ENCODE measurements at places on chromosomes 1 and 21. TPM values are rescaled to one million over a fixed set of nuclear protein-coding genes. Genes with fewer than 3 reads are reported as not detected.

H6PD gene
- 7.8 TPM for total RNA-seq

- no peak for DNase-seq
Measured at GRCh38 chr1:100391675-100392074, 39.4 kb downstream of the CDC14A start.

FASLG gene
- not detected for total RNA-seq

FAM163A gene
- total RNA-seq: 0.07 TPM

GRCh38 chr1:234585330-234586055, 24.5 kb downstream of the IRF2BP2 start:
- DNase-seq: no peak

OLFML2B gene
- total RNA-seq: 6.5 TPM

- no peak for DNase-seq
Measured at GRCh38 chr1:114104949-114105348, 48.7 kb downstream of the SYT6 start.

GJB5 gene
- total RNA-seq: 0.55 TPM

DNA sequence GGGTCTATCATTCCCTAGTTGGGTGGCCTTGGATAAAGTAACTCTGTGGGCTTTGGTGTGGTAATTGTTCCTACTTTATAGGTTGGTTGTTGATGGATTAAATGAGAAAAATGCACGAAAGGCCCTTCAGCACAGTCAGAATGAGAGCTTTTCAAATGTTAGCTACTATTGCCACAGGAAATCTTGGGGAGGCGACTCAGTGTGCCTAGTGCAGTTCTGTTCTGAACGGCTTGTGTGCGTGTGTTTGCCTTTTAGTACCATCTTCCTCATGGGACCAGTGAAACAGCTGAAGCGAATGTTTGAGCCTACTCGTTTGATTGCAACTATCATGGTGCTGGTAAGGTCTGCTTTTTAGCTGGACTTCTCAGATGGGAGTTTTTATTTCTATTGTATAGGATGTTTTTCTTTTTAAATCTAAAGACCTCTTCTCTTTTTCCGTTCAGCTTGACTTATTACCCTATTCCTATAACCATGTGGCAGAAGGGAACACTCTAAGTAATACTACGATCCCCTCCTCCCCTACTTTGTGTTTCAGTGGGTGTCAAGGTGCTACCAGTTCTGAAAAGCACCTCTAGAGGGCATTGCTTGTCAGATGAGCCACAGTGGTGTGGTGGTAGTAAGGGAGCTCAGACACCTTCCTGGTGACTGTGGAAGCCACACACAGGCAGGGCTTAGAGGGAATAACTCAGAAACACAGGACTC, 9.2 kb downstream of the SFT2D2 start:
- peak; percentile 43 for DNase-seq

CASQ1 gene
- total RNA-seq: 0.48 TPM

IFI44L gene
- total RNA-seq: 0.53 TPM

BEST4 gene
- total RNA-seq: 1.7 TPM

DNA sequence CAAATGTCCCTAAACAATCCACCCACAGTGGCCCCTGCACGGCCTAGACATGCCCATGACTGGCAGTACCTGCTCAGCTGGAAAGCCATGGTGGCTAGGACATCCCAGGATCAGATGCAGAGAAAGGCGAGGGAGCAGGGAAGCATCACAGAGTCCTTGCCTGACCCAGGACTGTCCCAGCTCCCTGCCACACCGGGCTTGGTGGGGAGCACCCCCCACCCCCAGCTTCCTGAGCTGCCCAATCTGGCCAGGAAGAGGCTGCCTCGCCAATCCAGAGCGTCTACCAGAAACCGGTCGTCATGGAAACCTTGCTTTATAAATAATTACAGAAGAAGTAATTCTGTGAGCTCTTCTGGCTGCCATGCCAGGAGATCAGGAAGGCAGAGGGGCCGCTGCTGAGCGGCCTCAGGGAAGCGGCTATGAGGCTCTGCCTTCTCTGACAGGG, 34.8 kb downstream of the ACOT7 start:
- no peak for DNase-seq

- DNase-seq: no peak
Measured at GRCh38 chr1:109213345-109213823, 334 bp upstream of the SARS1 start.

TNFRSF1B gene
- 2.1 TPM for total RNA-seq

PERM1 gene
- not detected for total RNA-seq

DNA sequence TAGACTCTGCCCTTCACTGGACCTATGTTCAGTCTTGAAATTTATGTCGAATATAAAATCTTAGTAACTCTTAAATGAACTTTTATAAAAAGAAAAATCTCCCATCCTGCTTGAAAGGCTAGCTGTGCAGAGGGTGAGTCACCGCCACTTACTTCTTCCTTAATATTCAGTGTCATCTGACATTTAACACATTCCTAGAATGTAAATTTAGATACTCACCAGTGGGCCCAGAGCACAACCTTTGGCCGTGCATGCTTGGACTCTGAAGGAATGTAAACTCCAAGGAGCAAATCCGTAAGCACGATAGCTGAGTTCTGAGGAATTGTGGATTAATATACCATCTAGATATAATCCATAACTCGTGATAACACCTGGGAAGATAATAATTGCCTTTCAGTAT, 403.3 kb downstream of the KCTD3 start:
- no peak for DNase-seq

- no peak for DNase-seq
Measured at GRCh38 chr1:221045842-221046831, 166.9 kb downstream of the HLX start.

- DNase-seq: no peak
Measured at GRCh38 chr1:62335656-62336055, 16.4 kb upstream of the KANK4 start.

- DNase-seq: peak; percentile 58
Measured at GRCh38 chr1:22184892-22185612, 42.2 kb upstream of the WNT4 start.

DNA sequence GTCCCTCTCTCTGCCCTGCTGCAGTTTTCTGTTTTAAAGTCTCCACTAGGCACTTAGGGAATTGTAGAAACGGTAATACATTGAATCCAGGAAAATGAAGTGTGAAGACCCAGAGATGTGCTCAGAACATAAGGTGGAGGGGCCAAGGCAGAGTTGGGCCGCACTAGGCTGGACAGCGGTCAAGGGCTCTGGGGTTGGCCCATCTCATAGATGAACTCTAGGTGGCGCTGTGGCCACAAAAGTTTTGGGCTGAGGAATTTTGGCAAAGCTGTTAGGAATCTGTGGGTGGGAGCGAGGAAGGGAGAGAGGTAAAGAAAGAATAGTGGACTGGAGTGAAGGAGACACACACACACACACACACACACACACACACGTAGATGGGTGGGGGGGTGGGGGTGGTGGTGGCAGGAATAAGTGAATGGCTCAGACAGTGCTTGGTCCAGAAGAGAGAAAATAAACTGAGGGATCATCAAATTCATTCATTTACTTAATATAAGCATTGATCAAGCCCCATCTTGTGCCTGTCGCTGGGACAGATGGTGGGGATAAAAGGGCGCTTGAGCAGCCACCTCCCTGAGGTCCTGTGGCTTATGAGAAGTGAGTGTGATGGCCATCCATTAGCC, 258.5 kb downstream of the TRABD2B start:
- DNase-seq: peak; percentile 79

GRCh38 chr1:228478912-228479711, 8.1 kb upstream of the RNF187 start:
- peak; percentile 69 for DNase-seq

DNA sequence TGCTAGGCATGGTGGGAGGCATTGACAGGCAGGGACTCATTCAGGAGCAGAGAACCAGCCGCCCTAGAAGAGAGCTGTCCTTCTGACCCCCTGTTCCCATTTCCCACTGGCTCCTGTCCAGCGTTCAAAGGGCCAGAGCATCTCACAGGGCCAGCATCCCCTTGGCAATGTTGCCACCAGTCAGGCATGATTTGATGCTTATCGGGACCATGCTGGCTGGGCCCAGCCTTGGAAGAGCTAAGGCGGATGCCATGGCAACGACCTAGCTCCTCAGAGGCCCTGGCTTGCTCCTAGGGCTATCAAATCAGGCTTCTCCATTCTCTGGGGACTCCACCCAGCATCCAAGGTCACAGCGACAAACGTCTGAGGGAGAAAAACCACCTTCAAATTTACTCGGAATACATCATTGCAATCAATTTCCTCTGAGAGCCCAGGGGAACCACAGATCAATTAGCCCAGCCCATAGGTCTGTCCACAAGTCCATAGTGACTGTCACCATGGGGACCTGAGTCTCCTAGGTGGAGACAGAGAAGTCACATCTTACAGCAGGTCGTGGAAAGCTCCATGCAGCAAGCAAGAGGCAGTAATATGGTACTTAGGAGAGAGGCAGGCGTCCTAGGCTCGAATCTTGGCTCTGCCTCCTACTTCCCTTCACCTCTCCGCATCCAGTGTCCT, 14.1 kb upstream of the VWA5B1 start:
- DNase-seq: no peak

DNA sequence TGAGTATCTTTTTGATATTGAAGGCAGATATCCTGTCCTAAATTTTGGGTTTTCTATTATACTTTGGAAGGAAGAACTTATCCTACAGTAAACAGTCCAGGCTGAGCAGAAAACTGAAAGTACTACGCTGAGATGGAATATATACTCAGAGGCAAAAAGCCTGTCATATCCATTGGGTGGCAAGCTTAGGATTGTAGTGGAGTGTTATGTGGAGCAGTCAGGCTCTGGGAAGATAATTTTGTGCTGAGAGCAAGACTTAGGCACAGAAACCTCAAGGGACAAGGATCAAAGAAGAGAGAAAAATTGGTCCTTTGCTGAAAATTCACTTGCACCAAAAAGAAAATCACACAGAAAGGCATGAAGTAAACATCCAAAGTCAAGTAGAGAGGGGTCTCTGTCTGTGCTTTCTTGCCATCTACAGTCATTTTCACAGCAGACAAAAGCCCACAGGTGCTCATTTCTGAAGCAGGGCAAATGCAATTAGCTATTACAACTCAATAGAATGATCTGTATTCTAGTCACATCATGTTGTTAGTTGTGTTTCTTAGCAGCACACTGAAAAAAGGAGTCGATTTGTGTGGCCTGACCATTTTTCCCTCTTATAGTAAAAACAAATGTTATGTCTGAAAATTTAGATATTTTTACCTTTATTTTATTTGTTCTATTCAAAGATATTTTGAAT, 38.5 kb downstream of the CRB1 start:
- no peak for DNase-seq

GRCh38 chr1:193070386-193070753, 11.0 kb downstream of the RO60 start:
- no peak for DNase-seq

DNA sequence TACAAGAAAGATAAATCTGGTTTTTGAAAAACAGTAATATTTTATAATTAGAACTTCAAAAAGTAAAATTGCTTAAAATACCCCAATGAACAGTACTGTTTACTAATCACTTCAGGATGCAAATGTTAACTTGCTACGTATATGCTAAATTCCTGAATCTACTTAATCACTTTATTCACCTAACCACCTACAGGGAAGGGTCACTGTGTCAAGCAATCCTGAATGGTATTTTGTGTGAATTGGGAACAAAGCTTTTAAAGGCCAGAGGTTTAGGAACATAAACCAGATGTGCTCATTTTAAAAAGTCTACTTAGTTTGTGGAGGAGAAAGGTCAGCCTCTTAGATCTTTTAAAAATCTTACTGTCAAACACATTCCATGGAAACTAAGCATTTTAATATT, 1143.0 kb upstream of the ADGRL2 start:
- DNase-seq: no peak

DNA sequence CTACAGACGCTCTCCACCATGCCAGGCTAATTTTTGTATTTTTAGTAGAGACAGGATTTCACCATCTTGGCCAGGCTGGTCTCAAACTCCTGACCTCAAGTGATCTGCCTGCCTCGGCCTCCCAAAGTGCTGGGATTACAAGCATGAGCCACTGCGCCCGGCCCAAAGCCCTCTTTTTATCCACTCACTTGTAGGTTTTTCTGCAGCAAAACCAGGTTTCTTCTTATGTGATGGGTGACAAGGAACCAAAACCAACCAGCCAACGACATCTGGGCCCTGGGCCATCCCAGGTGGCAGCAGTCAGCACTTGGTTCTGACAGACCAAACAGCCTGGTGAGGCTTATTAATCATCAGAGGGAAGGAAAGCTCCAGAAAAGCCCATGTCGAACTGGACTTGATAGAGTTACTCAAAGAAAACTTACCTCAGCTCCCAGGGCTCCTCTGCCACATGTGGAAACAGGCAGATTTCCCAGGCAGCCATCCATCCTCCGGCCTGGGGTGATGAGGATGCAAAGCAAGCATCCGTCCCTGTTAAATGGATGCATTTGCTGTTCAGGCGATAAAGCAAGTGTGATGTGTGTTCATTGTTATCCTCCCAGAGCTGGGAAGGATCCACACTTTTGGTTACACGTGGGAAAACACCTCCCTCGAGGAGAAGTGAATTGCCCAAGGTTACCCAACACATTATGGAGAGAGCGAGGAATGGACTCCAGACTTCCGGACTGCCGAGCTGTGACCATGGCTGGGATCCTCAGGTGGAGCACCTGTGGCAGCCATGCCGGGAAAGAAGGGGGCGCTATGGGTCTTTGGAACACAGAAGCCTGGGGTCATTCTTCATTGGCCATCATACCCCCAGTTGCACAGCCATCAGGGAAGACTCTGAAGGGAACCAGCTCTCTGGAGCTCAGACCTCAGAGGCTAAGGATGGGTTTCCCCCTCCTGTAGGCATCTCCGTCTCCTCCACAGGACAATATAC, 118.8 kb downstream of the HUNK start:
- peak; percentile 72 for DNase-seq

DNA sequence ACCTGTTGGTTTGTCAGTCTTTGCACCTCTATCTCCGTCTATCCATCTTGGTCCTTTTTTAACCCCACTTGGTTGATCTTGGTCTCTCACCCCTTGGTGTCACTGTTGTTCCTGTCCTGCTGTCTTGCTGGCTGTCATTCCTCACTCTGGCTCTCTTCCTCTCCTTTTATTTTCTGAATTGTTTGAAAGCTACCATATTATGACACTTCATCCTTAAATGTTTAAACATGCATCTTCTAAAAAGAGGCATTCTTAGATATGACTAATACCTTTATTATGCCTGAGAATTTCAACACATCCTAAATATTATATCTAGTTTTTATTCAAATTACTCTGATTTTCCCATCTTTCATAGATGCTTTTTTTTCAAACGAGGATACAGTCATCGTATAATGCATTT, 37.0 kb downstream of the BACH1 start:
- no peak for DNase-seq

GIPC2 gene
- total RNA-seq: 1.6 TPM

WDR64 gene
- not detected for total RNA-seq

Data from WTC11 (cell line).